ENCODE measurements at places on chromosomes 3 and 15.

GRCh38 chr15:41689834-41690233 lies 29.6 kb downstream of the MGA start:
- DNase-seq: no peak

GRCh38 chr15:51855612-51856011 lies 26.2 kb downstream of the TMOD3 start:
- no peak for DNase-seq

- no peak for DNase-seq
These were observed 103.5 kb downstream of the LIPC start for GRCh38 chr15:58535337-58535736.

DNA sequence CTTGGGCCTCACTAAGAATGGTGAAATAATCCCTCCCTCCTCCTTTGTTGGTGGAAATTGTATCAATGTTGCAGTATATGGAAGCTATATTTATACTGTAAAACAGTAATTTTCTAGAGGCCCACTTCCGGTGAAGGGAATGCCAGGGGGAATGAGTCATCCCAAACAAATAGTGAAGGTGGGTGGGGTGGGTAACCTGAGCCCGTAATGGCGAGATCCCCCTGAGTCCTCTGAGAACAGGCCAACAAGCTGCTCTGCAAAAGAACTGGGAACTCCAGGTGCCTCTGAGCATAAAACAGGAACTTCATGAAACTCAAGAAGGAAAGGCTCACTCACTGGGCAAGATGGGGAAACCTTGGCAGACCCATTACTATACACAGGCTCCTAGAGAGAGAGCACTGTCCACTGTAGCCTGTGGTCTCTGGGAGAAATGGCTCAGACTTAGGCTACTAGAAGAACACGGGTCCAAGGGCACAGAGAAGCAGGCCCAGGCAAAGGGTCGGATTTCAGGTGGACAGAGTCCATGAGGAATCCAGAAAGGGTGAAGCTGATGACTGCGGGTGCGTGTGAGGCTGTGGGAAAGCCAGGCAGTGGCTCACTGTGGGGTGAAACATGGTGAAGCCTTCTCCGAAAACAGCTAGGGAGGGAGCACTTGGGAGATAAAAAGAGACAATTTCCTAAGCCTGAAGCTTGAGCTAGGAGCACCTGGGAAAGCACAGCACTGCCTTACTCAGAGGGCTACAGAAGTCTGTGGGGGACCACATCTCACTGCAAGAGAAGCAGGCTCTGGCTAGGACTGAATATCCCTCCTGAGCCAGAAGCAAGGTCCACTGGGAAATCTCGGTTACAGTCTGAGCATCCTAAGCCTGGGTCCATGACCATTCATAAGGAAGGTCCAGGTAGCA lies 19.8 kb downstream of the LARP6 start:
- DNase-seq: no peak

GRCh38 chr15:53978253-53978906 lies at the start of gene UNC13C:
Gene UNC13C, plus strand, starts transcription at chr15:53978441. Its CDS starts 34,463 bp downstream, at chr15:54012904.
- peak; percentile 68 for DNase-seq

DNA sequence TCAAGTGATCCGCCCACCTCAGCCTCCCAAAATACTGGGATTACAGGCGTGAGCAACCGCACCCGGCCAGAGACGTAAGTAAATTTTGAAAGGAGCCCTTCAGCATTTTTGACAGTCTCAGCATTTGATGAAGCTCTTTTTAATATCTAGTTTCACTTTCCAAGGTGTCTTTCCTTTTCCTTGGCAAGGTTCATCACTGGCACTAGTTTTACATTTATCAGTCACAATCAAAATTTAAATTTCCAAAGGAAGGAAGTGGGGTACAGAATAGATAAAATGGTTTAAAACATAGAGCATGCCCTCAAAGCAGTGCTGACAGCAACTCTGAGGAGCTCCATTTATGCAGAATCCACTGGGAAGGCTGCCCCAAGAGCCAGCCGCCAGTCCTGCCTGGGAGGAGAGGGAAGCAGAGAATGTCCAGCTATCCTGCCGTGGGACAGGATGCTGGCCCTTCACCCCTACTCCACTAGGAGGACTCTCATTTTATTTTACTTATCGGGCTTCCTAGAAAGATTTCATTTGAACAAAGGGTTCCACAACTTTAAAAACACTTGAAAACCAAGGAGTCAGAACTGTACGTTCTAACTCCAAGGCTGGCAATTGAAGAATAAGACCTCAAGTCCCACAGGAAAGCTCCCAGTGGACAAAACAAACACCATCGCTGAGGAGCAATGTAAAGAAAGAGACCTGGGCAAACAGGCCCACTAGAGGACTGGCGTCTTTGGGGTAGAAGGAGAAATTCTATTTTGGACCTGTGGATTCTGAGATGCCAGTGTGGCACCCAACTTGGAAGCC lies 9.9 kb downstream of the SFMBT1 start:
- no peak for DNase-seq

- no peak for DNase-seq
These were observed 16.3 kb downstream of the CSPG4 start for GRCh38 chr15:75696311-75696720.

DNA sequence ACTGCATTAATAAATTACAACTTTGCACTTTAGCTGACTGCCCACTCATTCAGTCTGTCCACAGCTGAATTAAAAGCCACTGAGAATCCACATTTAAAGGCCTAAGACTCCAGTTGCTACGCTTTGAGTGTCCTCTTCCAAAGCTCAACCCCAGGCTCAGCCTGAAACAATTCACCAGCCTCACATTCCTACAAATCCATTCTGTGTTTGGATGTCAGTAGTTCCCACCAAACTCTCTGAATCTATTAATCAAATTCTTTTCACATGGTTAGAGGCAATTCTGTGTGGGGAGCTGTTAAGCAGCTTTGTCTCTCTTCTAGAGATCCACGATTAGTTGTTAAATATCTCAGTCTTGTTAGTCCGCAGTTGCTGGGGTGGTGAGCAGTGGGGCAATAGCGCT lies 116.8 kb upstream of the UBE2E2 start:
- DNase-seq: no peak

DNA sequence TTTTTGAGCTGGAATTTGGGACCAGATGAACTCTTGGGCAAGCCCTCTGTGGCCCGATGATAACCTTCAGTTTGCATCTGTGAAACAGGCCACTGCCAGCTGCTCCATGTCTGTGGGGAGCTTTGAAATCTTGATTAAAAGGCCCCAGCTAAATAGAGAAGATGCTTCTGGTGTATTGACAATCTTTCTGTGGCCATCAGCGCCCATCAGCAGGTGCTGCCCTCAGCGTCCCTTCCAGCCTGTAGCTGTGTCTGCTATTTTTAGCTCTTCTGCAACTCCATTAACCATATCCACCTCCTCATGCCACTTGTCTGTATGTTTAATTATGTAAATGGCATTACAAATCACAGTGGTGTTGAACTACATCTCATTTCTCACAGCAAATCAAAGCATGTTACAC lies 54.0 kb downstream of the CHCHD6 start:
- DNase-seq: no peak

DNA sequence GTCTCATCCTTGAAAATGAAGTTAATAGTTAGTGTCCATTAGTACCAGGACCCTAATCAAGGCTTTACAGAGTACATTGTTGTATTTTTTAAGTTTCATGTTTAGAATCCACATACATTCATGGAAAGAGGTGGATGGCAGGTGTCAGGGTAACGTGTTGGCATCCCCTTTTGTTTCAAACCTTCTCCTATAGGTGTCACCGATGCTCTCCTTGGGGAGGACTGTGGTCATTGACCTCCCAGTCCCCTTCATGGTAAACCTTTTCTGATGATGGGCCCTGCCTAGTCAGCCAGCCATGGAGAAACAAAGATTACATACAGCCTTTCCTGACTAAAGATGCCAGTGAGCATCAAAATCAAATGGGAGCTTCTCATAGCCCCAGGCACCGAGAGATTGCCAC lies 574.8 kb downstream of the AGBL1 start:
- no peak for DNase-seq

DNA sequence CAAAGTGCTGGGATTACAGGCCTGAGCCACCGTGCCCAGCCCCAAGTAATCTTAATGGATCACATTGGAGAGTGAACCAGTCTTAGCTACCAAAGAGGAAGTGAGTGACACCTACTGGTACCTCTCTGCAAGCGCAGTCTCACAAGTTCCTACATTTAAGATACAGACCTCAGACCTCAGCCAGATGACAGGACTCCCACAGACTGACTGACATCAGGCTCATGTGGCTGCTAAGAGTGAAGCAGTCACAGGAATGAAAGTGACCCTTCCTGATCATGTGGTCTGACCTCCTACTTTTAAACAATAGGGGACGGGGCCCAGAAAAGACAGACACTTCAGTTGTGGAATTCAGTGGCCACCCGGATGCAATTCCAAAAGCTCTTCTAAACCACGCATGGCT lies 36.3 kb upstream of the GNB5 start:
- DNase-seq: peak; percentile 65

GRCh38 chr15:73392025-73392424 lies 23.3 kb upstream of the HCN4 start:
- DNase-seq: no peak

DNA sequence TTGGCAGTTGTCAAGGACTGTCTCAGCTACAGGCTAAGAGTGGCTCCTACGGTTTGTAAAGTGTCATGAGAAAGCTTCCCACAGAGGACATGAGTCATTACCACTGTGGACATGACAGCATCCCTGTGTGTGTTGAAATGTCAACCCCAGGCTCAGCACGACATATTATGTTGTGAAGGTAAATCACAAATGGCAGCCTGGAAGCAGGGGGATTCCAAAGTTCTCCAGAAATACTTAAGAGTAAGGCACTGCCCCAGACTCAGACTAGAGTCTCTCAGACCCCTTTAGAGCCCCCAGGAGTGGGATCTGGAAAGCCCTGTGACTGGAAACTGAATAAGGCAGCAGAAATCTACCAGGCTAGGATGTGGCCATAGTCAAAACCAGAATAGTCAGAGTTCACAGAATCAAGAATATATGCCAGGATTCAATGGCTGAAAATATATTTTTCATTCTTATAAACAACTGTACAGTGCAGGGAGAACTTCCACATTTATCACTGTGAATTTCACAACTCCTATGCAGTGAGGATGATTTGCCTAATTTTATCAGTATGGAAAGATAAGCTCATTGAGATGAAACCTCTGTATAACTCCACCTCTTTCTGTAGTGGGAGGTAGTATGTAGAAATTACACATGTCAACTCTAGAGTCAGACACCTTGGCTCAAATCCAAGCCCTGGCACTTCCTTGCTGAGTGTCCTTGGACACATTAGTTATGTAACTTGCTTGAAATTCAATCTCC lies 237.1 kb upstream of the CFAP20DC start:
- DNase-seq: no peak

GRCh38 chr3:172285844-172286243 lies 162.4 kb downstream of the GHSR start:
- DNase-seq: no peak

DNA sequence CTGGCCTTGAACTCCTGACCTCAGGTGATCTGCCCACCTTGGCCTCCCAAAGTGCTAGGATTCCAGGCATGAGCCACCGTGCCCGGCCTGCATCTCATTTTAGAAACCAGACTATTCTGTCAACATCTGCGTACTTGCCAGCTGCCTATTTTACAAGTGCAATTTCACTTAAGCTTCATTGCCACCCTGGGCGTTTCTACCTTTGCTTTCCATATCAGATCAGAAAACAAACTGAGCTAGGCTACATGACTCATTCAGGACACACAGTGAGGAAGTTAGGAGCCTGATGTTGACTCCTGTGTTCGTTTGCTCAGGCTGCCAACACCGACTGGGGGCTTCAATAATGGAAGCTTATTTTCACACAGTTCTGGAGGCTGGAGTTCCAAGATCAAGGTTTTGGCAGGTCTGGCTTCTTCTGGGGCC lies 42.3 kb upstream of the KLHL25 start:
- no peak for DNase-seq

DNA sequence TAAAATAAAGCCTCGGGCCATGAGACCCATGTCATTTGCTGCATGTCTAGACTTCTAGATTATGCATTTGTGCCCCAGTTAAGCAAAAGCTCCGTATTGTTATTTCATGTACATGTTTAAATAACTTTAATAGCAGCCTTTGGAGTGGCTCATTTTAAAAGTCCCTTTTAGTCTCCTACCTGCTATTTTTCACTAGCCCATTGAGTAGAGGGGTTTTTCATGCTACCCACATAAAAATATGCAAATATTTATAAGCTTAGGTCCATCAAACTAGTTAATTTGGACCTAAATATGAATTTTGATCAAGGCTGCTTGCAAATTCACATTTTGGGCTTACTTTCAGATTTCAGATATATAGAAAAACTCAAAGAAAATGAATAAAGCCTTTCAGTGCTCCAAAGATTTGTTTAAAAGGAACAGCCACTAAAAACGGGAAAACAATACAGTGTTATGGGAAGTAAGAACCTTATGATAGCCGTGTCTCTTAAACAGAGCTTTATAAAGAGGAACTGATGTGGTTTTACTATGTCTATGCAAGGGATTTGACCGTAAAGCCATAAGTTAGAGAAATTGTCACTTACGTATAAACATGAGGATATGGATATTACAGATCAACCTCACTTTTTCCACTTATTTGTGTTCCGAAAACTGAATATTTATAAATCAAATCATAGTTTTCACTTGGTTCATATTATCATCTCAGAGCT lies 30.0 kb downstream of the FILIP1L start:
- no peak for DNase-seq

DNA sequence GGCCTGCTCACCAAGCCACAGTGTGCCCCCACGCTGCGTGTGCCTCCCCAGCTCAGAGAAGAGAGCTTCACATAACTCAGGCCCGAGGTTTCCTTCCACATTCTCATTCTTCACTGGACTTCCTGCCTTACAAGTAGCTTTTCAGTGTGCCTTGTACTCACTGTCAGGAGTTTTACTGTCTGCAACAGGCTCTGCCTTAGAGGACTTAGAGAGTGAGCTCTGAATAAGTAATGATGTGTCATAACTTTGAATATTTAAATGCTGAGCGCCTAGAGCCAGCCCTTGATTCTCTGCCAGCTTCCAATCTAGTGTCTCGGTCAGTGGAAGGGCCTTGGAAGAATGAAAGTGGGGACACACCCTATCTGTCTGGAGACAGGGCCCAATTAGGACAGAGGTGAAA lies 41.8 kb downstream of the ITGB5 start:
- no peak for DNase-seq

DNA sequence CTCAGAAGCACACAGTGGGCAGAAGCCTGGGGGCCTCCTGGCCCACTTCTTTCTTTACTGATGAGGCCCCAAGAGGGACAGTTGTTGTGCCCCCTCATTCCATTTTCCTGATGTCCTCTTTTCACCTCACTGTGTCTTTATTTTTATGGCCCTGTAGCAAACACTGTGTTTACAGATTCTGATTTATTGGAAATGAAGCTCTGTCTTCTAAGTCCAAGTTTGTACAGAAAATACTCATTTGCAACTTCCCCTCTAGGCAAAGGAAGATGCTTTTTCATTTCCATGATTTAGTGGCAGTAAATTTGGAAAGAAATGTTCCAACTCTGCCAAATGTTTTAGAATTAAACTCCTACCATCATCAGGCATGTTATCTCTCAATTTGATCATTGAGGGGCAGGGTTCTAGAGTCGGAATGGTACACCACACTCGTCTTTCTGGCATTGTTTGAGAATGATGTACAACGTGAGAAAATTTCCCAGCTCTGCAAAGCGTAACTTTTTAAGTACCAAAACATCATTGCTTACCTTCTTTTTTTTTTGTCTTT lies 129.7 kb downstream of the ARNT2 start:
- DNase-seq: no peak

Measured in nephron progenitor cell (in vitro differentiated cells).